ENCODE measurements at places on chromosomes 5 and 9.

DNA sequence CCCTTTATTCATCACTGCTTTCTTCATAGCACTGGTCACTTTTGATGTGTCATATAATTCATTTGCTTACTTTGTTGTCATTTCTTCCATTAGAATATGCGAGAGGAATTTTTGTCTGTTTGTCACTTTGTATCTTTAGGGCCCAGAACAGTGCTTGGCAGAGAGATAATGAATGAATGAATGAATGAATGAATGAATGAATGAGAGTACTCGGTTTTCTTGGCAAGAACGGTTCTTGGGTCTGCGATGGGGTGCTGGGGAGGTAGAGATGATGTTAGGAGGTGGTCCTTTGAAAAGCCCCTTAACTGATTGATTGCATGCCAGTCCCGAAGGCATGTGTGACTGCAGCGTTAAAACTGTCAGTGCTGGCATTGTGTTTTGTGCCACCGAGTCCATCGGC, 52.4 kb upstream of the LRRTM2 start:
- no peak for DNase-seq

DNA sequence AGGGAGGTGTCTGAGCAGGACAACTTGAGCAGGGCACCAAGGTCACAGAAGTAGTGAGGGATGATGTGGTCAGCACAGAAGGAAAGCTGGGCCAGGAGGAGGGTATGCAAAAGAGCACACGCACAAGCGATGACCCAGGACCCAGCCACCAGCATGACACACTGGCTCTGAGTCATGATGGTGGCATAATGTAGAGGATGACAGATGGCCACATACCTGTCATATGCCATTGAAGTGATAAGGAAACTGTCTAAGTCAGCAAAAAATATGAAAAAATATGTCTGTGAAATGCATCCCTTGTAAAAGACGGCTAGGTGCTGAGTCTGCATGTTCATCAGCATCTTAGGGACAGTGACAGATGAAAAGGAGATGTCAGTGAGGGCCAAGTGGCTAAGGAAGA, 380 bp downstream of the OR1J1 start:
- DNase-seq: no peak

DNA sequence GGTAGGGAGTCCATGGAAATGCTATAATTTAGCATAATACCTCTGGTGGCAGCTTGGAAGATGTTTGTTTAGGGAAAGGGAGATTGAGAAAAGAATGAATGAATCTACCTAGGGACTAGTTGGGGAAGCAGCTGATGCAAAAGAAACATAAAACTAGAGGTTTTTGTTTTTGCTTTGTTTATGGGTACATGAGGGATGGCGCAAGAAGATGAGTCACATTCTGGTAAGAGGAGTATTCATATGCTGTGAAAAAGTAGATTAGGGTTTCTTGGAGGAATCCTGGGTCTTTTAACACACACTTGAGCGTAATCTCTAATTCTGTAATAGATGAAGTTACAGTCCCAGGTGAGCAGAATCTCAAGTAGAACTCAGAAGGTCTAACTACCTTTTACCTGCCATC, 17.1 kb downstream of the C9orf43 start:
- no peak for DNase-seq

- DNase-seq: no peak
Observed at GRCh38 chr5:32541241-32541640, 44.1 kb upstream of the SUB1 start.

- DNase-seq: no peak
Observed at GRCh38 chr5:112116371-112116770, 302.7 kb downstream of the EPB41L4A start.

DNA sequence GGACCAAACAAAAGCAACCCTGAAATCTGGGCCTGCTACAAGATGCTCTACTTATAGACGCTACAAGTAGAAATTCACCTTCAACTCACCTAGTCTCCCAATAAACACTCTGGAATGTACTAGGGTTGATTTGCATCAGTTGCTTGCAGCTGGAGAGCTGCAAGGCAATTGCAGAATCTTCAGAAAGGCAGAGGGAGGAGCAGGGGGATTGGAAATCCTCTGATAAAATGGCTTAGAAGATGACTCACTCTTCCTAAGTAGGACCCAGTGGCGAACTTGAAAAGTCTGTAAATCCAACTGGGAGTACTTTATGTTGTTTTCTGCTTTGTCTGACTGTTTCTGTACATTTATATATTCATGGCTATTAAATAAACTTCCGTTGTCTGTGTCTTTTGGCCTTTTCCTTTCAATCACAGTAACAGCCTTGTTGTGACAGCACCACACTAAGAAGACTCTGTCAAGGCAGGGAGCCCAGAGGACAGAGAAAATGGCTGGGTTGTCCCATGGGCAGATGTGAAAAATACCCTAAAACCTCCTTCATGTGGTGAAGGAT, 14.7 kb upstream of the MLLT3 start:
- DNase-seq: no peak

DNA sequence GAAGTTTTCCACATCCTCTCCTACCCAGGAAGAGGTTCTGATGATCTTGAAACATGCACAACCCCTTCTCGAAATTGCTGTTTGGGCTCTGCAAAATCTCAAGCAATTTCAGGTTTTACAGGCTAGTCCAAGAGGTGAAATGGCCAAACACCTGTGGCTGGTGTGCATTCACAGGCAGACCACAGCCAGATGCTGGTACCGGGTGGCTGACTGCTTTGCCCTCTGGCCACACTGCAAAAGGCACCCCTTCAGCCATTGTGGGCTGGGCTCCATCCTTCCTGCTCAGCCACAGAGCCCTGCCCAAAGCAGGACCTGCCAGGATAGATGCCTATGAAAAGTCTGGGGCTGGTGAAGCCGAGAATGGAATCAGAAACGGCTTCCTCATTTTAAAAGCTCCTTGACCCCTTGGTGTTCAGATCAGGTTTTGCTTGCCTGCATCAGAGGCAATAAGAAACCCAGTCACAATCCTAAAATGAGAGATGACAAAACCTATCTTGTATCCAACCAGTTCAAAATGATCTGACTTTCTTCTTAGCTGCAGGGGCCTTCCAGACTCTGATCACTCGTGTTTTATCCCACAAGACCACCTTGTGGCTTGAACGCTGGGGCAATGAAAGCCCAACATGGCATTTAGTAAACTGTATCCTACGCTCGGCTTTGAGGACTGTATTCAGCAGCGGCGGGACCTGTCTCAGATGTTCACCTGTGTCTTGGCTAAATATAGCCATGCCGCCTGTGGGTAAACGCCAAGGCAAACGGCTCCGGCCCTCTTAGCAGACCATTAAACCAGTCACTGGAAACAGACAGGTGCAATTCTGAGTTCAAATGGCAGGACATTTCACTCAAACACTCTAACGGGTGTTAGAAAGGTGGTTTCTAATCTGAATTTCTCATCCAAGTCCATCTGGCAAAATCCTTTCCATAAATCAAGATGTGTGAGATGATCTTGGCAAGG, 49.6 kb downstream of the EPB41L4B start:
- DNase-seq: no peak

DNA sequence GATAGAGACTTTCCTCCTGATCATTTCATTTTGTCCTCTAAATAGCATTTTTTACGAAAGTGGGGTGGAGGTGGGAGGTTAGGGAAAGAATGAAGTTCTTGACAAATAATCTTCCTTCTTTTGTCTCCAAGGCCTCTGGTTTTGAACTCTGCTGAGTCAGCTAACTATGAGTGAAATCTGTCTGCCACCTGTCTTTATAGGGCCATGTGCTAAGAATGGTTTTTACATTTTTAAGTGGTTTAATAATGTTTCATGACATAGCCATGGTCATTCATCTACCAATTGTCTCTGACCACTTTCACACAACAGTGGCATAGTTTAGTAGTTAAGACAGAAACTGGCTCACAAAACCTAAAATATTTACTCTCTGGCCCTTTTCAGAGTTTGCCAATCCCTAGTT, 7.6 kb downstream of the MAN2A1 start:
- DNase-seq: no peak

DNA sequence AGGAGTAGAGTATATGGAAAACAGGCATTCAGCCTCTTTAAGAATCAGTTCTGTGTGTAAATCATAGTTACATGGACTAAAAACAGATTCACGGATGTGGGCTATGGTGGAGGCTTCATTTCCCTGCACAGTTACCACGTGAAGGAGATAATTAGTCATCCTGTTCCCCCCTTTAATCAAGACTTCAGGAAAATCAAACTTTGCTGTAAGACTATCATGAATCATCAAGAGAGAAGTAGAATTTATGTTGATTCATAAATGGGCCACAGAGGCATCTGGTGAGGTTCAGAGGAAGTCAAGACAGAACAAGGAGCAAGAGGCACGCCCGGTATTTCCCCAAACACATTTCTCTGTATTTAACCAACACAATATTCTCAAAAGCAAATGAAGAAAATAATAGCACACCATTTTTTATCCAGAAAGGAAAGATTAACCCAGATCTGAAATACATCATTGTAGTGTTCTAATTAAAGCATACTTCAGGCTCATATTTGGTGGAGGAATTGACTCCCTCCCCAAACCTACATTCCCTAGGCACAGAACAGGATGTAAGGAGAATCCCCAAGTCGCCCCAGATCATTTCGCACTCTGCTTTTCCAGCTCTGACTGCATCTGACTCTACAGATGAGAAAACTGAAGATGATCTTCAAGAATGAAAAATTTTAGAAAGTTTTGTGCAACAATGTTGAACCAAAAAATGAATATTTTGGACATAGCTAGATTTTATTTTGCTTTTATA, 175.8 kb upstream of the GAS1 start:
- peak; percentile 81 for DNase-seq

GRCh38 chr9:6645355-6646292, at the start of gene GLDC:
Gene GLDC (minus strand): TSS chr9:6645729. CDS start chr9:6645499, 230 bp downstream.
- DNase-seq: no peak

GRCh38 chr5:39102684-39103155, 28.5 kb upstream of the RICTOR start:
- no peak for DNase-seq

GRCh38 chr5:92561411-92561959, 1019.5 kb downstream of the NR2F1-AS1 start:
- DNase-seq: no peak

DNA sequence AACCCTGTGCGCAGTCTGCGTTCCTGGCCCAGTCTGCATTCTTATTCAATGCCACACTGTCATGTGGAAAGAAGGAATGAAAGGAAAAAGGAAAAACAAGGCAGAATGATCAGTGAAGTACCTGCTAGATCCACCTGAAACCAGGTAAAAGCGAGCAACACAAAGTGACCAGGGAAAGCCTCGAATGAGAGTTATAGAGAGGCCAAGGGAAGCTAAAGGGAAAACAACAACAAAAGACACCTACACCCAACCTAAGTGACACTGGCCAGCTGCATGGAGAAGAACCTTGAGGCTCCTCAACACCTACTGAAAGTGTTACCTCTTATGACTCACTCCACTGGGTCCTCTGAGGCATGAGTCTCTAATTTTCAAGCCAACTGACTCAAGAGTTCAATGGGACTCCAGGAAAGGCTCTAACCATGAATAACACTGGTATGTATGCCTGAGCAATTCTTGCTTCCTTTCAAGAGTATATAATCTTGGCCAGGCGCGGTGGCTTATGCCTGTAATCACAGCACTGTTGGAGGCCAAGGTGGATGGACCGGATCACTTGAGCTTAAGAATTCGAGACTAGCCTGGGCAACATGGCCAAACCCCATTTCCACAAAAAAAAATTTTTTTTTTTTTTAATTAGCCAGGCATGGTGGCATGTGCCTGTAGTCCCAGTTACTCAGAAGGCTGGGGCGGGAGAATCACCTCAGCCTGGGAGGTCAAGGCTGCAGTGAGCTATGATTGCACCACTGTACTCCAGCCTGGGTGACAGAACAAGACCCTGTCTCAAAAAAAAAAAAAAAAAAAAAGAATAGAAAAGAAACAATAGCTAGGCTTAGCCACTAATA, 29.0 kb downstream of the MTMR12 start:
- no peak for DNase-seq

DNA sequence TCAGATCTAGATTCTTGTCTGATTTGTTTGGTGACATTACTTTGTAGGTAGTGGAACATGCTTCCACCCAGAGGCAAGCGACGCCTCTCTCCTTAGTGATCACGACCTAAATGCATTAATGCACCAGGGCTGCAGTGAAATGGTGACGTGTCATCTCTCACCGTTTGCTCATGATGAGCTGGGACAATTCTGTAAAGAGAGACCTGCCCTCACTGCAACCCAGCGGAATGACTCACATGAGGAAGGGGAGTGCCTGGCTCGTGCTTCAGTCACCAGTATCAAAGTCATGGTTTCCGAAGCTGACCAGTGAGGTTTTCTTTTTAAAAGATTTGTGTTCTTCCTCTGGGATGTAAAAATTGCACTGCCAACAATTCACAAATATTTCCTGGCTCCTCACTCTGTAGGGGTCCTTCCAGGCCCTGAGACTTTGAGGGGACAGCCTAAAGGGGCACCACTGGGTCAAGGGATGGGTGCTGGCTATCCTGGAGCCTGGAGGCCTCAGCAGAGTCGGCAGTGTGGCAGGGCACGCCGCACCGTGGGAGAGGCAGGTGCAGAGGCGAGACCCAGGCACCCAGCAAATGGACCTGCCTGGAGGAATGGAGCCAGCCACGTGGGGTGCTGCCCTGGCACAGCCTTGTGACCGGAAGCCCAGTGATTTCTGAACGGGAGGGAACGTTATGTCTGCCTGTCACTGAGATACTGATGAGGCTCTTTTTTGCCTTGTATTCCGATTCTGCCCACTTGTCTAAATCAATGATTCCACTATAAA, 17.3 kb downstream of the QSOX2 start:
- no peak for DNase-seq

- DNase-seq: no peak
Observed at GRCh38 chr9:87595610-87596009, 97.9 kb downstream of the DAPK1 start.

- DNase-seq: no peak
Observed at GRCh38 chr9:114035221-114035844, 42.8 kb downstream of the AMBP start.

DNA sequence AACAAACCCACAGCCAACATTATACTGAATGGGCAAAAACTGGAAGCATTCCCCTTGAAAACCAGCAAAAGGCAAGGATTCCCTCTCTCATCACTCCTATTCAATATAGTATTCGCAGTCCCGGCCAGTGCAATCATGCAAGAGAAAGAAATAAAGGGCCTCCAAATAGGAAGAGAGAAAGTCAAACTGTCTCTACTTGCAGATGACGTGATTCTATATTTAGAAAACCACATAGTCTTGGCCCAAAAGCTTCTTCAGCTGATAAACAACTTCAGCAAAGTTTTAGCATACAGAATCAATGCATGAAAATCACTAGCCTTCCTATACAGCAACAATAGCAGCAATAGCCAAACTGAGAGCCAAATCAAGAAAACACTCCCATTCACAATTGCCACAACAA, 333.7 kb upstream of the EDIL3 start:
- DNase-seq: no peak

- no peak for DNase-seq
Observed at GRCh38 chr9:99259231-99259918, 37.3 kb downstream of the SEC61B start.

GRCh38 chr5:75509546-75509945, 1.9 kb downstream of the CERT1 start:
- DNase-seq: no peak

Data from AG09309 (cell line).